ENCODE measurements at places on chromosomes 2 and 18.

DNA sequence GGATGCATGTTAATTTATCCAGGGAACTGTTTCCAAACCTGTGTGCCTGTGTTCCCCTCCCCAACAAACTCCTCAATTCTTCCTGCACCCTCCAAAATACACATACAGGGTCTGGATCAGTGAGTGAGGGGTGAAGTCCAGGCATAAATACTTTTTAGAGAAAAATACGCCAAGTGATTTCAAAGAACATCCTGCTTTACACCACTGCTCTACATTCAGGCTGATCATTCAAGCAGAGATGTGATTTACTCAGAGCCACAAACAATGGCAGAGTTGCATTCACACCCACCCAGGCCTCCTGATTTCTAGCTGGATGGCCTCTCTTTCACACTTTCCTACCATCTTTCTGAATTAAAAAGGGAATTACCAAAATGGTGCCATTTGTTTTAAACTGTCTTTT lies 289.5 kb upstream of the SLC14A2 start:
- no peak for DNase-seq

GRCh38 chr2:6368281-6368680 lies 497.4 kb downstream of the CMPK2 start:
- DNase-seq: no peak

GRCh38 chr2:136242687-136243277 lies 124.8 kb upstream of the CXCR4 start:
- DNase-seq: no peak

DNA sequence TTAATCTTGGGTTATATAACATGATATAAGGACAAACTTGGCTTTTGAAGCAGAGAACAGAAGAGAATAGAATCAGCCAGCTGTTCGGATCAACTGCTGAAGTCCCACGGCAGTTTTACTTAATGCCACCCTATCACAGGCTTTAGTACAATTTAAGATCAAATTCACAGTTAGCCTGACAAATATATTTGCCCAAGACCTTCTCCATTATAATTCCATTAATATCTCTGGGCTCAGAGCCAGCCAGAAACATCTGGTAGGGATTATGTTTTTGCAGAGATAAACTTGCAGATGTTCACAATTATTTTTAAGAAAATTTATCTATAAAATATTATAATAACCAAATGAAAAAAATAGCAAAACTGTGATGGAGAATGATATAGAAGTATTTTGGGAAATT lies 381.4 kb downstream of the RAD51AP2 start:
- no peak for DNase-seq

DNA sequence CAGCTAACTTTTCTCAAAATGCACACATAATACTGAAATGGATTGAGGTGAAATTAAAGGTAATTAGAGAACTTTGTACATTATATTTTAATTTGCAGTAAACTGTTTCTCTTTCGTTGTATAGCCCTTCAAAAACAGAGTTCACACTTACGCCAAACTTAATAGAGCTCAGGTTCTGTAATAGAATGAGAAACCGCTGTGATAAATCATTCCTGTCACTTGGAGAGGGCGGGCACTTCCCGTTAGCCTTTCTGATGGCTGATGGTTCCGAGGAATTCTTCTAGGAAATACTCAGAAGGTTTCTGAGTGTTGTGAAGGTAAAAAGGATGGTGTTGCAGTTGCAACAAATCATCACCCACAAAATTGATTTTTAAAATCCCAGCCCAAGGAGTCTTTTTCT lies 155.8 kb upstream of the ALKAL2 start:
- DNase-seq: no peak

DNA sequence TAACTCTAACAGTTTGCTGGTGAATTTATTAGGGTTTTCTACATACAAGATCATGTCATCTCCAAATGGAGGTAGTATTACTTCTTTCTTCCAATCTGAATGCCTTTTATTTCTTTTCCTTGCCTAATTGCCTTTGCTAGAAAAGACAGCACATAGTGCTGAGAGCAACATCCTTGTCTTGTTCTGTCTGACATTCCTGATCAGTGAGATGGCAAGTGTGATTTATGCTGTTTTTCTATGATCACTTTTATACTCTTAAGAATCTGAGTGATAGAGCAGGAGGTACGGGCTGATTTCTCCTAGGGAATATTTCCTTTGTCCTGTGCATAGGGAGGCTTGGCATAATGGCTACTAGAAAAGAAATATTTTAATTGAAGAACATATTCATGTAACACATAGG lies 17.3 kb downstream of the LYPD6B start:
- no peak for DNase-seq

DNA sequence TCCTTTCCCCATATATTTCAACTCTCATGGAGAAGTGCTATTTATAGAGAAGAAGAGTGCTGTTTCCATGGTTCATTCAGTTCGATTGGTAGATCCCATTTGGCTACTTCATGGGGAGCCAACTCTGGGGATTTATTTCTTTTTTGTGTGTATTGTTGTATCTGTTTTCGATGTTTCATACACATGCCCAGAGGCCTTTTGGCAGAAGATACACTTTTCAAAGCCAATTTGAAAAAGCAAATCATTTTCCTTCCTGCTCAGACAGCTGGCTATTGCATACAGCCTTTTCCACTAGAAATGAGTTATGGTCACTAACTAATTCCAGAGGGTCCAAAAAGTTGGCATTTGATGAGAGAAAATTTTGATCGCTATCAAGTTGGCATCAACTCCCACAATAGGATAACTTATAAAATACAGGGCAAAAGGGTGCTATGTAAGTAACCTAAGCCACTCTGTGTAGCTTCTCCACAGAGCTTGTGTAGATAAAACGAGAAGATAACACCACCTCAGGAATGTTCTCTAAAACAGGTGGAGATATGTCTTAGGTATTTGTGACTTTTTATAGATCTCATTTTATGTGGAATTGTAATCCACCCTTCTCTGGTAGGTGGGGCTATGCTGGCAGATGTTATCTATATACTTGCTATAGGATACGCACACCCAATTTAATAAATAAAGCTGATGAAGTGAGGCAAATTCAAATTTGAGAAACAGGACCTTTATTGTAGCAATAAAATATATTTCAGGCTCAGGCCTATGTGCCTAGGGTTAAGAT lies 798.5 kb downstream of the SATB2 start:
- DNase-seq: no peak

DNA sequence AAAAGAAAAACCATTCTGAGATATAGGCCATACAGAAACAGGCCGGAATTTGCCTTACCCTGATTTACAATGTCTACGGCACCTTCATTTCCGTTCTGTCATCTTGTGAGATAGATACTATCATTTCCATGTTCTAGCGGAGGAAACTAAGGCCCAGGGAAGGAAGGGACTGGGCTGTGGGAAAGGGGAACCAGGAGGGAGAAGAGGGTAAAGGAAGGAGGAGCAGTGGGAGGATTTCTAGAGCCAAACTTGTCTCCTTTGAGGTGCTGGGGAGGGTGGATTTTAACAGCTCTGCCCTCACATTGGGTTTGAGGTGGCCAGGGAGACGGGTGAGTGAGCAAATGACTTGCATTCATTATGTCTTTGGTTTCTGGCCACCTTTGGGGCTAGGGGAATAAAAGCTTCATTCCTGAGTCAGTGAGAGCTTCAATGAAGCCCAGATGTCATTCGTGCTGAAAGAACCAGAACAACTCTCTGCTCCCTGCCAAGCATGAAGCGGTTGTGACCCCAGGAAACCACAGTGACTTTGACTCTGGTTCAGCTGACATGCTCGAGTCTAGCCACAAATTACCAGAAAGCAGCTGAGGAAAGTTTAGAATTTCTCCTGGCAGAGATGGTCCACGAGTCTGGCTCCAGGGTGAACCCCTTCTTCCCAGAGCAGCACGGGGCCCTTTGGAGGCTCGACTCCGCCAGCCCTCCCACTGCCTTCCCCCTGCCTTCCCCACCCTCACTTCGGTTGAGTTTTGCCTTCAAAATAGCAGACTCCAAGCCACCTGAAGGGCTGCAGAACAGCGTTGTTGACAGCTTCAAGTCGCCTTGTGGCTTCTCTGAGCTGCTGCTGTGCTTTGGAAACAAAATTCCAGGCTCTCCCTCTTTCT lies 3.8 kb downstream of the ACTG2 start:
- DNase-seq: no peak

DNA sequence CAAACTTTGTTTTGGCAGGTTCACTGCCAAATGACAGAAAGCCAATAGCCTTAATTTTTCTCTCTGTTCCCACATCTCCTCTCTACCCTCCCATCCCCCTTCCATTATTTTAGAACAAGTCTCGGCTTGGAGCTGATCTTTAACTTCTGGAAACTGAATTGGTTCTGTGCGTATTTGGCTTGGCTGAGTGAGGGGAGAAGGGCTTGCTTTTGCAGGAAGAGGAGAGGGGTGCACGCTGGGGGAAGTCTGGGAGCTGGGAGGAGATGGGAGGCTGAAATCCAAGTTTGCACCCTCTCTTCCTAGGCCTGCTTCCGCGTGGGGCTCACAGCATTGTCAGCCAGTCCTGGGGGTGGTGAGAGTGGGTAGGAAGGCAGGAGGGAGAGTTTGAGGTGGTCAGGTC lies 176.1 kb upstream of the SPRED2 start:
- no peak for DNase-seq

DNA sequence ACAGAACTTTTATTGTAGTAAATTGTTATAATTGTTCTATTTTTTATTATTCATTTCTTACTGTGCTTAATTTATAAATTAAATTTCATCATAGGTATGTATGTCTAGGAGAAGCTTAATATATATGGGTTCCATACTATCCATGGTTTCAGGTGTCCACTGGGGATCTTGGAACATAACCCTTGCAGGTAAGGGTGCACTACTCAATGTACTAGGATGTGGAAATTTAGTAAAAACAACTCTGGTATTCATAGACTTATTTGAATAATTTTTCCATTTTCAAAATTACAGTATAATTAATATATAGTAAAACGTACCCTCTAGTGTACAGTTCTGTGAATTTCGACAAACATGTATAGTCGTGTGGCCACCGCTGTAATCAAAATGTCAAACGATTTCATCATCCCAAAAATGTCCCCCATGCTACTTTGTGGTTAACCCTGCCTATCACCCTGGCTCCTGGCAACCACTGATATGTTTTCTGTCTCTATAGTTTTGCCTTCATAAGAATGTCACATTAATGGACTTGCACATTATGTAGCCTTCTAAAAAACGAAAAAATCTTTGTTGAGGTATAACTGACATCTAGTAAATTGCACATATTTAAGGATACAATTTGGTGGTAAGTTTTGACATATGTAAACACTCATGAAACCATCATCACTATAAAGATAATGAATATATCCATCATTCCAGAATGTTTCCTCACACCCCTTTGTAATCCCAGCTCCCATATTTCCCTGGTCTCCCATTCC lies 45.7 kb downstream of the ARL5A start:
- no peak for DNase-seq

DNA sequence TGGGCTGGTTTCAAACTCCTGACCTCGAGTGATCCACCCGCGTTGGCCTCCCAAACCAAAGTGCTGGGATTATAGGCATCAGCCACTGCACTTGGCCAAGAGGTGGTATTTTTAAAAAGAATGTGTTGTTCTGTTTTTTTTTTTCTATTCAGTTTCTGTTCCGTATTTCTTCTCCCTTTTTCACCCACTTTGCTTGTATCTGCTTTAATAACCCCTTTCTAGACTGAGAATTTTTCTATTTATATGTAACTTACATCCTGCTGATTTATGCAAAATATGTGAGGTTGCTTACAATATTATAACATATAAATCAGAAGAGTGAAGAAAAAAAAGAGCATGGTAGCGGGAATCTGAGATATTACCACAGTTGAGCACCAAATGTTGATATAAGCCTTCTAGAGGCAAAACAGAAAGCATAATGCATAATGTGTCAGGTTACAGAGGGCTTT lies 17.2 kb upstream of the LYPD6B start:
- DNase-seq: no peak

DNA sequence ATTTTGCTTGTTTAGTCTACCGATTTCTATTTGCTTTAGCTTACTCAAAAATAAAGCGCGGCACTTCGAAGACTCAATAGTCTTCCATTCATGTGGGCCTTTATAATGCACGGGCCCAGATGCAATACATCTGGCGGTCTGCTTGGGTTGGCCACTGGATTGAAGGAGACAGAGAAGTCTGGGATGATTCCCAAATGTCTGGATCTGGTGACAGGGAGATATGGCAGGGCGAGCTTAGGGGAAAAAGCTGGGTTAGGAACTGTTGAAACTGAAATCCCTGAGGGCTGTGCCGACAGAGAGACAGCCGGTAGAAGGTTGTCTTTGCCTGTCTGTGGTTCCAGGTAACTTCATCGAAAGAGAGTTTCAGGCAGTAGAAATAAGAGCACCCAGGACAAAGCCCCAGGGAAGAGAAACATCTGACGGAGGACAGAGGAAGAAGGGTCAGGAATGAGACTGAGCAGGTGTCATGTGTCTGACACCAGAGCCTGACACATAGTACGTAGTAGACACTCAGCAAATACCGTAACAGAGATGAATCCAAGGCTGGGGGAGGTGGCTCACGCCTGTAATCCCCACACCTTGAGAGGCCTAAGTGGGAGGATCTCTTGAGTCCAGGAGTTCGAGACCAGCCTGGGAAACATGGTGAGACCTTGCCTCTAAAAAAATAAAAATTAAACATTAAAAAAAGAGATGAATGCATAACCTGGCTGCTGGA lies 13.6 kb downstream of the CLUL1 start:
- DNase-seq: no peak

DNA sequence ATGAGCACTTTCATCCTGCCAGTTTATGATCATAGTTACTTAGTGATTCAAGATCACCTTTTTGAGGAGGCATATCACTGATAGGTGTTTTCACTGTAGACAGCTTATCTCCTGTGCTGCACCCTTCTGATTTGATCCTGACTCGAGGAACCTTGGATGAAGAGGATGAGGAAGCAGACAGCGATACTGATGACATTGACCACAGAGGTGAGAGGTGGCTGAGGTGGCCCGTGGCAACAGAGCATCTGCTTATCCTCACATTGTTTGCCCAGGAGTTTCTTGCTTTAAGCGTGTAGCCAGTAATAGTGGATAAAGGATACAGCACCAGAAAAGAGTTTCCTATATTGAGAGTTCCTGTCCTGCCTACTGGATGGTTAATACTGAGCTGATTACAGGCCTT lies 15.7 kb downstream of the SUPT7L start:
- no peak for DNase-seq

All from breast epithelium (tissue), 4 donors.